GM10248 (cell line): ENCODE measurements at places on chromosomes 1 and 21.

GRCh38 chr1:29835406-29835805 lies 599.1 kb downstream of the PTPRU start:
- DNase-seq = no peak

DNA sequence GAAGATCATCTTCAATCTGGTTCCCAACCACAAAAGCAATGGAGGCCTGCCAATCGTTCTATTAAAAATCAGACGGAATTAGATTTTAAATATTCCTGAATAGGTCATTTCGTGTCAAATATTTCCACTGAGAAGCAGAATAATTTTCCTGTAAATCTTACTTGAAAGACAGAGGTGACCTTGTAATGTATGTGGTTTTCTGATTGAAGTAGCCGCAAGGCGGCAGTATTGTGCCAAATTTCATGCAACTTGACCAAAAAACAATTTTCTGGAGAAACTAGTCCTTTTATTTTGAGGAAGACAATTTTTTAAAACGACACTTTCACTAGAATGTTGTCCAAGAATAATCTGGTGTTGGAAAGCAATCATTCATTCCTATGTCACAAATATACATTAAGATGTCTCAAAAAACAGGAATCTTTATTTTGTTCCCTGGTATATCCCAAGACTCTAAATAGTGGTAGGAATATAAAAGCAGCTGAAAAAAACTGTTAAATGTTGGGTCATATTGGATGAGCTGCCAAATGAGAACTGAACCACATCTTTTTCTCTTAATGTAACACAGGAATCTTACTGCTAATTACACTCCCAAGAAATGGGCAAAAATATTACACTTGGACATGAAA lies 33.6 kb downstream of the SPAG17 start:
- no peak for DNase-seq

- DNase-seq = no peak
Measured at GRCh38 chr21:46116189-46116775, 18.4 kb downstream of the COL6A2 start.

DNA sequence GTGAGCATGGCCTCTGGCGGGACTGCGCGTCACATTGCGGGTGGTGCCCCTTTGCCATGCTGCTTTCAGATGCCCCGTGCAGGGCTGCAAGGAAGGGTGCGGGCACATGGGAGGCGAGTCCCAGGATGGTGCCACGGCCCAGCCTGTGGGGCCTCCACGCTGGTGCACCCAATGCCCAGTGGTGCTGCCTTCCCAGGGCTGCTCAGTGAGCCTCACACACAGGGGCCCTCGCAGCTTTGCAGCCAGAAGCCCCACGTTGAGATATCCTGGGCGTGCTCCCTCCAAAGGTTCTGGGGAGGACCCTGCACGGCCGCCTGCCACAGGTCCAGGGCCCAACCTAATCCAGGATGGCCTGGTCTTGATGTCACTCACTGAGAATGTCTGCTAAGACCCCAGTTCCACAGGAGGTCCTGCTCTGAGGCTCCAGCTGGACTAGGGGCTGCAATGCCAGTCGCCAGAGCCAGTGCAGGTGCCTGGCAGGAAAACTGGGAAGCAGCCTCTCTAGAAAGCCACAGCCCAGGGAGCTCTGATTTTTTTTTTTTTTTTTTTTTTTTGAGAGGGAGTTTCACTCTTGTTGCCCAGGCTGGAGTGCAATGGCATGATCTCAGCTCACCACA lies 34.1 kb upstream of the PRSS38 start:
- no peak for DNase-seq

DNA sequence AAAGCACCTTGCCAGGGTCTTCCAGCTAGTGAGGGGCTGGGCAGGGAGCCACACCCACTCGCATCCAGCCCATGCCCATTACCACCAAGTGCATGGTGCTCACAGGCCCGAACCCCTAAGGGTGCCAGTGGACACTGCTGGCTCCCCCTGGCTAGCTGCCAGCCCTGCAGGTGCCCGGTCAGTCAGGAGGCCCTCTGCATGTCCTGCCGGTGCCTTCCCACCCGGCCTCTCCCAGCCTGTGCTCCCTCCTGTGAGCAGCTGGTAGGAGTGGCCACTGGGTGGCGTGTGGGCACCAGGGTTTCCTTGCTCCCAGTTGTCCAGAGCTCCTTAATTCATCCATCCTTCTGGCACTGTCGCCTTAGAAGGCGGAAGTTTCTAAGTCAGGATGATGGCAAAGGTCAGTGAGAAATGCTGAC lies 33.4 kb downstream of the QSOX1 start:
- DNase-seq = peak; percentile 54

DNA sequence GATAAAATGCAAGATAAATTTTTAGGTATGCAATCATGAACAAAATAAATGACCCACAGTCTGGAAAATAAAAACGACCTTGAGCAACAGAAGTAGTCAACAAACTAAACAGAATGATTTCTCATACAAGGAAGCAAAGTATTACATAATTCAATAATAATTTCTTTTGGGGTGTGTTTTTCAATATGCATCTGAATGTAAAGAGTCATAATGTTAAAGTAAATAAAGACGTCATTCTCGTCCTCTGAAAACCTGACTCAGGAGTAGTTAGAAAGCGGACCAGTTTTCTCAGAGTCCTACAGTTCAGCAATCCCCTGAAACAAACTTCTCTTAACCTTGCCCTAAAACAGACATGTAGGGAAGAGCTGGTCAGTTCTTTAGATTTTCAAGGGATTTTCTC lies 18.6 kb downstream of the CDC42BPA start:
- no peak for DNase-seq

DNA sequence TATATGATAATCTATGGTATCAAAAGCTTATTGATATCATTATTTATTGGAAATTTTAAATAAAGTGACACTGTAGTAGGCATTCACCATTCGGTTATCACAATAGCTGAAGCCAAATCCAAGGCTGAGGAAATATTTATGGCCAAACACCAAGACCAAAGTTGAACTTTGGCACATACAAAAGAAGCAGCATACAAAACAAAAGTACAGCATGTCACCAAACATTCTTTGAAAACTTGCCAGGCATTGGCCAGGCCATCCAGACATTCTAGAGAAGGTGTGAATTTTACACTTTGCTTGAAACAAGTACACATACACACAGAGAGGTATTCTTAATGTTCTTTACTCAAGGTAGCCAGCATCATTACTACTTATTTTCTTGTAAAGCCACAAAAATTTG lies 544.4 kb upstream of the CXADR start:
- DNase-seq = no peak

GRCh38 chr1:168535536-168535935 lies 8.3 kb downstream of the XCL2 start:
- peak; percentile 17 for DNase-seq

- DNase-seq = peak; percentile 50
Measured at GRCh38 chr1:211951856-211952255, 83.5 kb downstream of the INTS7 start.

DNA sequence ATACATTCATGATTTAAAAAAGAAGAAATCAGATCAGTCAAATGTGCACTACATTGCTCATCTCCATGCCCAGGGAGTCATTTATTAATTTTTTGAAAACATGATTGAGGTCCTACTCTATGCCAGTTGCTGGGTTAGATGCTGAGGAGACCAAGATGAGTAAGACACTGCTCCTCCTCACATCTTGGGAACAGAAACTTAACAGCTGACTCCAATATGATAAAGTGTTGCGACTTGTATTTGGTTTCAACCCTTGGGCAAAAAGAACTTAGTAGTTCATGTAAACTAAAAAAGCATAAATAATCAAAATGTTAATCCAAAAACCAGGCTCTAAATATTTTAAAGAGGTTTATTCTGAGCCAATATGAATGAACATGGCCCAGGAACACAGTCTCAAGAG lies 56.9 kb downstream of the OPTC start:
- DNase-seq = no peak

DNA sequence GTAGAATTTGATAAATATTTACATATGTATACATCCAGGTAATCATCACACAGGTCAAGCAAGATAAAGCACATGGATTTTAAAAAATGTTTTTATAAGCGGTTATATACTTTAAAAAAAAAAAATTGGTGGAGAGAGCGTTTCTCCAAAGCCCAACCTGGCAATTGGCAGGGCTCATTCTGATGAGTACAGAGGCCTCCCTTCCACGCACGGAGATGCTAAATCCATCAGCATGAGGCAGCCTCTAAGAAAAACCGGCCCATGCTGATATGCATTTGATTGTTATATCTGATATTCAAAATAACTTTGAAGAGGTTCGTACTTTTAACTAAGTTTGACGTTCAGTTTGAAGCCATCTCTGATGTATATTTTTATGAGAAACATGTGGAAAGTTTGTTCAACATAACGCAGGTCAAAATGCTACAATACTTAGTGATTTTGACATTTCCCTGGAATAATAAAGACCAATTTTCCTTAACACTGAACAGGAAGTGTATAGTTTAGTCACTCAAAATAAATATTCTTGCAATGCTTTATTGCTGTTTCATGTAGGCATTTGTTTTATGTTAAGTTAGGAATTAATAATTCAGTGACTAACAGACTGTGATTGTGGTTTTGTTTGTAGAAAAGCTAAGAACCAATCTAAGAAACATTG lies 151.7 kb downstream of the NR5A2 start:
- no peak for DNase-seq

GRCh38 chr1:105467549-105467948 lies 1588.9 kb upstream of the PRMT6 start:
- no peak for DNase-seq

GRCh38 chr1:210250665-210250997 lies 18.0 kb downstream of the SERTAD4 start:
- no peak for DNase-seq

DNA sequence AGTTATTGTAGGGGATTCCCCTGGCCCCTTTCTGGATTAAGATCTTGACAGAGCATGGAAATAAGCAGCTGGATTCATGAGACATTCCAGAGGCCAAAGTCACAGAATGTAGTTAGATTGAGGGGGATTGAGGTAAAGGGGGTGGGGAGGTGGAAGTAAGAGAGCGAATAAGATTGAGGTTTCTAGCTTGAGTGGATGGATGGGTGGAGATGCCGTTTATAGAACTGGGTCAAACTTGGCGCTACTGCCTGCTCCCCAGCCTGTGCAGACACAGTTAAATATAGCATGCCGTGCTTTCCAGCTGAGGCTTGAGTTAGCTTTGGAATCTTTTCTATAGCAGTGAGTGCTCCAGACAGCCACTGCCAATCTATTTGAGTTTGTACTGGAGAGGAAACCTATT lies 85.7 kb downstream of the DYRK1A start:
- DNase-seq = no peak

DNA sequence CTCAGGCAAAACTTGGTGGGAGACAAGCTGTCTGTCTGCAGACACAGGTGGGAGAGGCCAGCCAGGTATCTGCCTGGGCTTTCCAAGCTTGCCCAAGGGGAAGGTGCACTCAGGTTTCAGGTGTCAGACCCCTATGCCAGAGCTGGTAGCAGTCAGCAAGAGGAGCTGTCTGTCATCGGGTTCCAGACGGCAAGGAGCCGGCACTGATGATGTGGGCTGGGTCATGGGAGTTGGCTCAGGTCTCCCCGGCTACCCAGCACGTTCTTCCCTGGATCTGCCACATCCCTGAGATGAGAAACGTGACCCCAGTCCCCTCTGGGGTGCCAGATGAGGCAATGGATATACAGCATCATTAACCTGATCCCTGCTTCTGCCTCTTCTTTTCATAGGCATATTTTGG lies 23.0 kb downstream of the TMCC2 start:
- no peak for DNase-seq

- no peak for DNase-seq
Measured at GRCh38 chr1:93023281-93023680, 55.8 kb upstream of the MTF2 start.

DNA sequence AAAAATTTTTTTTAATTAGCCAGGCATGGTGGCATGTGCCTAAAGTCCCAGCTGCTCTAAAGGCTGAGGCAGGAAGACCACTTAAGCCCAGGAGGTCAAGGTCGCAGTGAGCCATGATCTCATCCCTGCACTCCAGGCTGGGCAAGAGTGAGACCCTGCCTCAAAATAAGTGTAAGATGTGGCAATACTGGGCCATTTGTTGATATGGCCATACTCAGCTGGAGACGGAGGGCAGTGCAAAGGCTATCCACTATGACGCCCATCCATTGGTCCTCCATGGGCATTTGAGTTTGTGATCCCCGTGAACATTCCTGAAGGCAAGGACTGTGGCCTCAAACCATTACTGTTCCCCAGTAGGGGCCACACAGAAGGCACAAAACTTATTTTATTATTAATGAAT lies 1.5 kb downstream of the CASP9 start:
- no peak for DNase-seq

- DNase-seq = peak; percentile 28
Measured at GRCh38 chr1:109499661-109500536, 6.0 kb downstream of the CYB561D1 start.

DNA sequence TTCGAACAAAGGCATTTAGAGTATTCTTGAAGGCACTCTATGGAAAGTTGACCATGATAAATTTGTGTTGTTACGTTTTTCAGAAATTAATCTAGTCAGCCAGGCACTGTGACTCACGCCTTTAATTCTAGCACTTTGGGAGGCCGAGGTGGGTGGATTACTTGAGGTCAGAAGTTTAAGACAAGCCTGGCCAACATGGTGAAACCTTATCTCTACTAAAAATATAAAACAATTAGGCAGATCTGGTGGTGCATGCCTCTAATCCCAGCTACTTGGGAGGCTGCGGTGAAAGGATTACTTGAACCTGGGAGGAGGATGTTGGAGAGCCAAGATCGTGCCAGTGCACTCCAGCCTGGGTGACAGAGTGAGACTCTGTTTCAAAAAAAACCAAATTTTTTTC lies 130.6 kb upstream of the BRINP3 start:
- DNase-seq = no peak

GRCh38 chr1:95042286-95042685 lies 30.5 kb downstream of the ALG14 start:
- no peak for DNase-seq

GRCh38 chr1:241045659-241046058 lies 311.3 kb downstream of the RGS7 start:
- no peak for DNase-seq

- no peak for DNase-seq
Measured at GRCh38 chr21:33362044-33362555, 37.3 kb downstream of the IFNAR1 start.

DNA sequence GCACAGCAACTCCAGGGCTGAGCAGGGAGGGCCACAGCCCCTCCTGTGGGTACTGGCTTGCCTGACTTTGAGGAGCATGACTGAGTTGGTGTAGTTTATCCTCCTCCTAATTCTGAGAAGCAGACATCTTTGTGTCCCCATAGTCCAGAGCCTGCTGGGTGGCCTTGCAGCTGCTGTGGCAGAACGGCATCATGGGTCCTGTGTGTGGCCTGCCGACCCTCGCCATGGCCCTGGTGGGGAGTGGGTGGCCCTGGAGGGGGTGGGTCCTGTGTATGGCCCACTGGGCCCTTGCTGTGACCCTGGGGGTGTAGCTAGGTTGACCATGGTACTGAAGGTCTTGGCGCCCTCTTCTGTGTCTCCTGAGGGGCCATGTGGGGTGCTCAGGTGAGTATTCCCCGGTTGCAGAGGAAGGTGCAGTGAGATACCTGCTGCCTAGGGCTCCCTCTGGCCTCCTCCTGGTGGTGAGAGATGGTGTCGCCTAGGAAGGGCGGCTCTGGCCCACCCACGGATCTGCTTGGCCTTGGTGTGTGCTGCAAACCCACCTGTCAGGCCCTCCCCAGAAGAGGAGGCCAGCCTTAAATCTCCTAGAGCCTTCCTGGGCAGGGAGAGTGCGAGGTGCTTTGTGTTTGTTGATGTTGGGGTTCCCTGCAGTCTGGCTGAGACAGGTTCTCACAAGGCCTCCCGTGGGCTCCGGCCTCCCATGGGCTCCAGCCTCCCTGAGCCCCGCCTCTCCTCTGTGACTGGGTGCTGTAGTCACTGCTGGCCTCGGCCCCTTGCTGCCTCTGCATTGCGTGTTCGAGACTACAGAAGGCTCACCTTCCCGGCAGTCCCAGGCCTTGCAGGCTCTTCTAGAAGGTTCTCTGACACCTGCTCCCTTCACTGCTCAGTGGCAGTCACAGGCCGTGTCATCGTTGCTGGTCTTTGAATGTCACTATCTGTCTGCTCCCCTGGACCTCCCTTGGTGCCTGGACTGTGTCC lies 7.8 kb downstream of the SNAP47 start:
- no peak for DNase-seq
